Heart right ventricle (tissue), 16 donors: ENCODE measurements at places on chromosomes 1 and 21. TPM values are rescaled to one million over a fixed set of nuclear protein-coding genes. Genes with fewer than 3 reads are reported as not detected.
A peak's percentile ranks its signal among the peaks of the same experiment; 100 is the strongest.

- no peak for DNase-seq
These were observed 6.7 kb downstream of the ZNF496 start for GRCh38 chr1:247324923-247325322.

DNA sequence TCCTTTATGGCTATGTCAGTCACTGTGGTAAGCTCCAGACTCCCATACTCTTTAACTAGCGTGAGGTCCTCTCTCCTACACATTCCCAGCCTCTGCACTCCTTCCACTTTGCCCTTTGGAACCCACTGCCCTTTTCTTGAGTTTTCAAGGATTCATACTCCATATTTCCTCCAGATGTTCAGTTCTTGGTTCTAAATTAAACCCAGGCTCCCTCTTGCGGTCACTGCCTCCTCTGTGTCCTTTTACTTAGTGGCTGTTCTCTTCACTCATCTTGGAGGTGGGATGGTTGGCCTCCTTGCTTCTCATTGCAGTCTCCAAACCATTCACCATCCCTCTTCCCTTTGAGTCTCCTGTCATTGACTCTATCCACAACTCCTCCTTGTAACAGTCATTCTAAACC is 208.1 kb downstream of the TGFB2 start:
- no peak for DNase-seq

- DNase-seq: no peak
These were observed 241.8 kb upstream of the POGK start for GRCh38 chr1:166597516-166597915.

DNA sequence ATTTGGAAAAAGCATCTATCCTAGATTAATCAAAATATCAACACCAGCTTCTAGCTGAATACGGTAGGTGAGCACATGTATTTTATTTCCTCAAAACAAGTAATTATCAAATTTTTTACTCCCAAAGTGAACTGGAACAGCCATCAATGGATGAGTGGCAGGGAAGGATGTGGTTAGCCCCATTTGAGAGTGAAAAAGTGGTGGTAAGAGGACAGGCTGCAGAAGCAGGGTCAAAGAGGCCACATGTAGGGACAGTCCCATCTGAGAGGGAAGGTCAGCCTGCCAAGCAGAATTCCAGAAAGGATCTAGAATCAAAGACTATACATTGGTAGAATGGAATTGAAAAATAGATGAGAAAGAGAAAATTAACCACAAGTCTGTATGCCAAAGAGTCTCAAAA is 163.8 kb downstream of the SMYD3 start:
- no peak for DNase-seq

DNA sequence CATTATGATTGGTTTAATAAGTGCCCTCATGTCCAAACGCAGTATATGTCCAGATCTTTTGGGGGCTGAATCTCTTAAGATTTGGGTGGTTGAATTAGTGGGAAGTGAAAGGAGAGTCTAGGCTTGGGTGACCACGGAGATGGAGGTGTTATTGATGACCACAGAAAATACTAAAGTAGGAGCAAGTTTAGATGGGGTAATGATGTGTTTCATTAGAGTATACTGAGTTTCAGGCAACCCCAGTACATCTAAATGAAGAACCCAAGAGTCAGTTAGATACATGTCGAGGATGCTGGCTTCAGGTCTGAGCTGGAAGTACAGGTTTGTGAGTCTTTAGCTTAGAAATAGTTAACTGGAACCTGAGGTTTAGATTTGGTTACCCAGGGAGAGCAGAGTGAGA is 6.5 kb upstream of the ZZZ3 start:
- DNase-seq: no peak

GRCh38 chr1:110208916-110209645 is 1.0 kb upstream of the KCNC4 start:
- no peak for DNase-seq

- no peak for DNase-seq
These were observed 17.6 kb downstream of the HTR6 start for GRCh38 chr1:19682257-19682656.

DNA sequence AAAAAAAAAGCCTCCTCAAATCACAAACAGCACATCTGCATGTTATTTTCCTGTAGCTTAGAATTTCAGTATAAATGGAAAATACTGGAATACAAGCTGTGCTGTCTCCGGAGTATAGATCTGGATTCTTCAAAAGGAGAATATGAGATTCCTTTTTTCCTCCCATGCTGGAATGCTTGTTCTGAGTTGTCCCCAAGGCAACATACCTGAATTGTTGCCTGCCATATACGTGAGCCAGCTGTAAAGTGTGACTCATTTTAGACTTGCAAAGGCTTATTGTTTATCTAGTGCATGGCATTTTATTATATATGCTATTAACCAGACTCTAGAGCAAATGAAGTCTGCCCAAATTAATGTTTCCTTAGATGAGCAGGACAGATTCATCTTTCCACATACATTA is 95.0 kb upstream of the C1orf105 start:
- DNase-seq: no peak

- no peak for DNase-seq
These were observed 1760.3 kb downstream of the NCAM2 start for GRCh38 chr21:22758478-22758877.

- no peak for DNase-seq
These were observed 183.5 kb downstream of the BRINP2 start for GRCh38 chr1:177354247-177354646.

DNA sequence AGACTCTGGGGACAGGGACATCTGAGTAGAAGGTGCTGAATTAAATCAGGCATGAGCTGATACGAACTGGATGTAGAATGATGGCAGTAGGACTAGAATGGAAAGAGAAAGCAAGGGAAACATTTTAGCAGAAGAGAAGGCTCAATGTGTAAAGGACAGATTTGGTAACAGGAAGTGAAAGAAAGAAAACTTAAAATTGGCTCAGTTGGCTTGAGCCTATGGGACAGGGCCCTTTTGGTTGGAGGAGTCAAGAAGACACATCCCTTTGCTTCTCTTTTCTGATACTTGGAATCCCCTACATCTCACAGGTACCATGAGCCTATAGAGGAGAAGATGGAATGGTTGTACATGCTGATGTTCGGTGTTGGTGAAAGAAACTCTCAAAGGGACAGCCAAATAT is 300.6 kb upstream of the PLXNA2 start:
- no peak for DNase-seq

DNA sequence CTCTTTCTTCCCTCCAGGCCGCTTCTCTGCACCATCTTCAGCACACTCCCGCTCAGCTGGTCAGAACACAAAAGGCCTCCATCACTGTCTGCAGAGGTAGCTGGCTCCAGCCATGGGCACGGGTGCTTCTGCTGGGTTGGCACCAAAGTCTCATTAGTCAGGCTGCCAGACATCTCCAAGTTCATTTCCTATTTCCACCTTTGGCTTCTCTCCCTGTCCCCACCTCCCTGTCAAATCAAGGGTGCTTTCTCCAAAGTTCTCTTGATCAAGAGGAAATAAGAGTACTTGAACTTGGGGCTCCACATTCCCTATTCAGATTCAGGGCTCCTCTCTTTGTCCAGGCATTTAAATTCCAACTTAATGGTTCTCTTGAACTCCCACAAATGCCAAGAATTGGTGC is 33.9 kb upstream of the GRIK3 start:
- no peak for DNase-seq

- no peak for DNase-seq
These were observed 6.1 kb upstream of the RCSD1 start for GRCh38 chr1:167623951-167624350.

DNA sequence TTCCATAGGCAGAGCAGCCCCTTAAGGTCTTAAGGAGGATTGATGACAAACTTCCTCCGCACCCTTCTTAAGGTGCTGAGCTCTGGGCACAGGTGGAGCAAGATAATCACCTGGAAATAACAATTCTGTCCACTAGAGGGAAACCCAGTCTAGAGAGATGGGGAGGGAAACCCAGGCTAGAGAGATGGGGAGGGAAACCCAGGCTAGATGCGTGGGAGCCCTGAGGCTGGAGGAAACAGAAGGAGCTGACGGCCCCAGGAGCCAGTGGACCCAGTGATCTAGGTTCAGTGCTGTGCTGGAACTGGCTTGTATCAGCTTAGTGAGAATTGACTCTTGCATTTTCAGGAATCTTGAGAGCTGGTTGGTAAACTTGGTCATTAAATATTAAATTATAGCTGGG is 17.8 kb upstream of the MYCL start:
- DNase-seq: no peak

GRCh38 chr1:183956559-183957188 is 80.9 kb downstream of the COLGALT2 start:
- no peak for DNase-seq

DNA sequence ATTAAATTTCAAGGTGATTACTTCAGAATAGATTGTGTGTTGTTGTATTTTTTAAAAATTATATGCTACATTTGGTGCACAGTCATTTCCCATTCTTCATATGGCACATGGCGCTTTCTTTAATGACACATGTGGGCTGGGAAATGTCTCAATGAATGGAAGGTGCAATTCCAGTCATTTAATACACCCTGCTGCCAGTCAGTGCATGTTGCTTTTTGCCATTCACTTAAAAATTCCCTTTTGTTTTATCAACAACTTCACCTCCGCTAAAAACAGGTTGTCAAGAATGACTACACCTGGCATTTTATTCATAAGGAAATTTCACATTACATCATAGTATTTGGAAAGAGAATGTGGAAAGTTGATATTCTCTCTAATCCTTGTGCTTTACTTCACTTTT is 716.4 kb upstream of the ADAMTS5 start:
- DNase-seq: no peak

DNA sequence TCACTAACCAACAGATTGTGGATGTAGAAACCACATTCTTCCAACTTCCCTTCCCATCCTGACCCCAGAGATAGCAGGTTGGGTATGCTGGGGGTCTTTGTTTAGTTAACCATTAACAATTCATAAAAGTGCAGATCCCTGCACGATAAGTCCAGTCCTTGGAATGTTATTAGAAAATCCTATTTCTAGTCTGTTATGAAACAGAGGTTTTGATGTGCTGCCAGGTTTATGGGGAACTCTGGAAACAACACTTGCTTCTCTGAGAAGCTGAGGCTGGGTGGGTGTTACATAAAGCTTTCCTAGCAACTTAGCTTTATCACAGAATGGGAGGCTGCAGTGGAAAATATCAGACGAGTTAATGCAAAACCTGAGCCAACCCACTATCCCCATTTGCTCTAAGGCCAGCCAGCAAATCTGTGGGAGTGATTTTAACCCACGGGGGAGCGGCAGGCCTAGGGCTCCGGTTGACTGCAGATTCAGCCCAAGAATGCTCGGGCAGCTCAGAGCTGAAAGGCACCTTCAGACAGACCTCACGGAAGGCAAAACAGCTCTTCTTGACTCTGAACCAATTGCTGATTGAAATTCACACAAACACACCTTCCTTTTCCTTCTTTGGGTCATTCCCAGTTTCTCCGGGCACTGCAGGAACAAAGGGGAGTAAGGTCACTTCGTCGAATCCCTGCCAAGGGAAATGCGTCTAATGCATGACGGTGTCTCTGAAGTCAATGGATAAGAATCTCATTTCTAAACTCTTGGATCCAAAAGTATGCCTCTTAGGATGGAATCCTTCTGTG is 111.7 kb upstream of the IRF2BP2 start:
- peak; percentile 53 for DNase-seq

DNA sequence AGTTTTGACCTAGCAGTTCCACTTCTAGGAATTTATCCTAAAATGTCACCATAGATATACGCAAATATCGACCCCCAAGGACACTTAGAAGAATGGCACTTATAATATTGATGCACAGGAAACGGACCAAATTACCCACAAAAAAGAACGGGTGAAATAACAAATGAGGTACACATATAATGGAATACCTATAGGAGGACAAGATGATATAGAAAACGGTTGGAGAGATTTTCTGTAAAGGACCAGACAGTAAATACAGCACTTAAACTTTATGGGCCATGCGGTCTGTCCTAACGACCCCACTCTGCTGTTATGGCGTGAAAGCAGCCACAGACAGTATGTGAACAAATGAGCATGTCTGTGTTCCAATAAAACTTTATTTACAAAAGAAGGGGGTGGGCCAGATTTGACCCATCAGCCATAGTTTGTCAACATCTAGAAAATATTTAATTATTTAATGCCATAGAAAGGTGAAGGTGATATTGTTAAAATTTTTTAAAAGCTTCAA is 2.4 kb downstream of the TMPRSS3 start:
- DNase-seq: no peak

GRCh38 chr1:226312065-226312464 is 3.1 kb upstream of the LIN9 start:
- no peak for DNase-seq

GRCh38 chr1:184152434-184152898 is 100.9 kb downstream of the TSEN15 start:
- DNase-seq: peak; percentile 65

DNA sequence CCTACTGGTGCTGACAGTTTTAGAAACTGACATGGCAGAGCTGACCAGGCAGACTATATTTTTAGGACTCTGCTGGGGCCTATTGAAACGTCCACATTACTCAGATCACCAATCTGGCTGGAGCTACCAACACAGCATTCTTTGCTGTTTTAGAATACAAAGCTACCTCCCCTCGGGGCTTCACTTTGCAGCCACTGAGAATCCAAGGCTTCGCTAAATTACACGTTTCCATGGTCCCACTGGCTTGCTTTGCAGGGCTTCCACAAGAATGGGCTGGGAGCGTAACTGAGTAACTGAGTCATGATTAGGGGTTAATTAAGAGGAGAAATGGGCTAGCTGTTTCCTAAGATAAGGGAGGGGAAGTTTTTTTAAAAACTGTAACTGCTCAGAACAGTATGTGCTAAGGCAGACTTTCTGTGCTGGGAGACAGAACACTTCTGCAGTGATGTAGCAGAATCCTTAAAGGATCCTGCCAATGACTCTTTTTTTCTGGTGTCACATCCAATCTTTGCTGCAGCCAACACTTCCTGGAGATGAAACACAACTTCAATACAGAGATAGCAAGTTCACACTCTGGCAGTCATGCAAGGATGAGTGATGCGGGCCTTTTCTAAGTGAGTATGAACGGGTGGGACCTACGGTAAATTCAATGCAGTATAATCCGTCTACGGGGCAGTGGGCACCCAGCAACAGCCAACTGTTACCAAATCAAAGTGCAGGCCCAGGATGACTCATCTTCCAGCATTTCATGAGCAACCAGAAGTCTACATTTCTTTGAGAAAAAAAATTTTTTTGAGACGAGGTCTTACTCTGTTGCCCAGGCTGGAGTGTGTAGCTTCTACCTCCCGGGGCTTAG is 21.5 kb downstream of the NDUFS5 start:
- no peak for DNase-seq

- no peak for DNase-seq
These were observed 62.9 kb downstream of the CLSTN1 start for GRCh38 chr1:9760824-9761223.

Gene FCAMR
- polyA plus RNA-seq: not detected

Gene S100A5
- polyA plus RNA-seq: not detected

Gene SH2D5
- 6.4 TPM for polyA plus RNA-seq

Gene LDLRAD1
- polyA plus RNA-seq: not detected

Gene CTSK
- polyA plus RNA-seq: 2.6 TPM

Gene MAEL
- polyA plus RNA-seq: 1.7 TPM

Gene SHISAL2A
- polyA plus RNA-seq: not detected
